ENCODE measurements at places on chromosomes 5 and 9.
A peak's percentile ranks its signal among the peaks of the same experiment; 100 is the strongest.

DNA sequence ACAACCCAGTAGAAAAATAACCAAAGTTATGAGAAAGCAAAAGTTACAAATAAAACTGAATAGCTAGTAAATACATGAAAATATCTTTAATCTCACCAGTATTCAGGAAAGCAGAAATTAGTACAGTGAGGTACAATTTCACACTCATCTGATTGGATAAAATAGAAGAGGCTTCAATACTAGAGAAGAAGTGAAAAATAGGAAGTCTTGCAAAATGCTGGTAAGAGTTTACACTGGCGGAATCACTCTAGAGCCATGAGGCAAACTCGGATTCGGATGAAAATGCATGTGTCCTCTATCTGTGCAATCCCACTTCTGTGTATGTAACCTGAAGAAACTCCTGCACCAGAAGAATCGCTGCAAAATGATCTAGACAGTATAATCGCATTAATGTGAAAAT is 128.9 kb downstream of the CCDC192 start:
- no peak for DNase-seq

DNA sequence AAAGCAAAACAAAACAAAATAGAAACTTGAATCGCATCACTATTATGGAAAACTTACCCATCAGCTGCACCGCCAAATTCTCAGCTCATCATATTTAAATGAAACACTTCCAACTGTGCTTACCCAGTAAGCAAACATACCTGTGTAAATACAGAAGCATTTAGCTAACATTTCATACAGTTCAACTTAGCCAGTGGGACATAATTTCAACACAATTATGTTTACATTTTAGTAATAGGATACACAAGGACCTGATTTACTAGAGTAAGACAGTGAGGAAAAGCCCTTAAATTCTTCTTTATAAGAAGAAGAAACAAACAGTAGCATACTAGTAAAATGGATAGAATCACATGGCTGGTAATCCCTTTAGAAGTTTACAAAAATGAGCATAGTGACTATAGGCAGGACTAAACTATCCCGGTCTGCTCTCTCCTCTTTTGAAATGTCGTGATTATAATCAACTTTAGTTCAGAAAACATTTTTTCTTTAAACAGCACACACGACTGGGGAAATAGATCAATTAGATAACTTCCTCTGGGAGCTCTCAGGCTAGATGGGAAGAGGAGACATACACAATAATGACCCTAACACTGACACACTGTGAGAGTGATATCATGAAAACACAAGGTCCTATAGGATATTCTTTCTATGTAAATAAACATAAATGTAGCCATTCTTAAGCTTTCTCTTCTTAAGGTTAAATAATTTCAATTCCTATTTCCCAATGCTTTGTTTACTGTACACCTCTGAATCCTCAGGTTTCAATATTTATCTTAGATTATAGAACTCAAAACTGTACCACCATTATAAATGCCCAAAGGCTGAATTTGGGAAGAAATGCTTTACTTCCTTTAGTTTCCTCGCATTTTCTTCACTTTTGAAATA is 15.9 kb upstream of the CDC20B start:
- no peak for DNase-seq

GRCh38 chr5:84306601-84307000 is 78.1 kb downstream of the EDIL3 start:
- no peak for DNase-seq

DNA sequence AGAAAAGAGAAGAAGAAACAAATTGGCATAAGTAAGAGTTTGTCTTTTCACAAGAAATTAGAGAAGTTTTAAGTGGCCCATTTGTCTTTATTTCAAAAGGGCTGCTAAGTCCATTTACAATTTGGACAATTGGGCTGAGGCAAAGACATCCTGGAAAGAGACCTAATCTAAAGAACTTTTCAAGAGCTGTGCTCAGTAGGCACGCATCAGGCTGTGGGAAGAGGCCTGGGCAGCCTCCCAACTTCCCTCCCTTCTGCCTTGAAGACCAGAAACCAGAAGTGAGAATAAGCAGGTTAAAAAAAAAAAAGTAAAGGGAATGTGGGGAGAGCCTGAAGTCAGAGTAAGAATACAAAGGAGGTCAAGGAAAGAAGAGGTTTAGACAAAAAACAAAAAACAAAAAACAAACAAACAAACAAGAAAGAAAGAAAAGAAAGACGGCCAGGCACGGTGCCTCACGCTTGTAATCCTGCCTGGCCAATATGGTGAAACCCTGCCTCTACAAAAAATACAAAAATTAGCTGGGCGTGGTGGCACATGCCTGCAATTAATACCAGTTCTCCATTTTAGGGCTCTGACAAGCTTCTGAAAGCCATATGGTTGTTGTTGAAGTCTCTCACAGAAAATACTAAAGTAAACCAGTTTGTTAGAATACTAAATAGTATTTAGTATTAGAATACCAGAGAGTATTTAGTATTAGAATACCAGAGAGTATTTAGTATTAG is 48.0 kb upstream of the CEP78 start:
- DNase-seq = no peak

- no peak for DNase-seq
These were observed 49.0 kb upstream of the CKMT2 start for GRCh38 chr5:81183811-81184748.

- DNase-seq = no peak
These were observed 307.0 kb upstream of the TLE4 start for GRCh38 chr9:79264511-79265355.

DNA sequence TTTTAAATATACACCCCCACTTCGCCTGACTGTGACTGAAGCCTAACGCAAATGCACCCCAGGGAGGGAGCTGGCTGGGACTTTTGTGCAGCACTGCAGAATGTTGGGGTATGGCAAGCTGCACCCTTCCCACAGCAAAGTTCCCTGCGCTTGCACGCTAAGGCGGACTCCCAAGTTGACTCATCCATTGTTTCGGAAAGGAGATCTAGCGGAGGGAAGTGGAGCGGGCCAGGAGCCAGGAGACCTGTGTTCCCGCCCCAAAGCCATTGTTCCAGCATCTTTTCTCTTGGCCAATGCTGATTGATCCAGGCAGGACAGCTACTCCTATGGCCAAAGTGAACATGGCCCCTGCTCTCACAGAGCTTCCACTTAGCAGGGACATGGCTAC is 202.9 kb downstream of the AOPEP start:
- DNase-seq = no peak

- DNase-seq = no peak
These were observed 98.9 kb downstream of the DAB2IP start for GRCh38 chr9:121750259-121750714.

GRCh38 chr5:168788107-168788506 is 208.9 kb upstream of the PANK3 start:
- no peak for DNase-seq

GRCh38 chr9:35944173-35944572 is 13.8 kb downstream of the OR2S2 start:
- DNase-seq = no peak

DNA sequence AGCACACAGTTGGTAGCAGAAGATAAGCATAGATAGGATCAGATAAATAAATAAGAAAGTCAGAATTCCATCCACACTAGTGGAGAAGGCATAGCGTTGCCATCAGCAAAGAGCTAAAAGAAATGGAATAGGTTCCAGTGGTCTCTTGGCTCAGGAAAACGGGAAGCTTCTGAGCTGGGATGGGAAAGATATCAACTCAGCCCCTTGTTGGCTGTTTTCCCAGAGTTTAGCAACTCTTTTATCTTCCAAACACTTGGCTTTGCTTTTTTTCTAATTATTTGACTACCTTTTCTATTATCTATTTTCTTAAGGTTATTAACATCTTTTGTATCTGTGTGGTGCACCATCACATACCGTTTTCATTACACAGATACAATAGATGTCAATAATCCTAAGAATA is 445.7 kb upstream of the TRPC7 start:
- no peak for DNase-seq

GRCh38 chr5:134541736-134542376 is 16.4 kb downstream of the JADE2 start:
- DNase-seq = no peak

DNA sequence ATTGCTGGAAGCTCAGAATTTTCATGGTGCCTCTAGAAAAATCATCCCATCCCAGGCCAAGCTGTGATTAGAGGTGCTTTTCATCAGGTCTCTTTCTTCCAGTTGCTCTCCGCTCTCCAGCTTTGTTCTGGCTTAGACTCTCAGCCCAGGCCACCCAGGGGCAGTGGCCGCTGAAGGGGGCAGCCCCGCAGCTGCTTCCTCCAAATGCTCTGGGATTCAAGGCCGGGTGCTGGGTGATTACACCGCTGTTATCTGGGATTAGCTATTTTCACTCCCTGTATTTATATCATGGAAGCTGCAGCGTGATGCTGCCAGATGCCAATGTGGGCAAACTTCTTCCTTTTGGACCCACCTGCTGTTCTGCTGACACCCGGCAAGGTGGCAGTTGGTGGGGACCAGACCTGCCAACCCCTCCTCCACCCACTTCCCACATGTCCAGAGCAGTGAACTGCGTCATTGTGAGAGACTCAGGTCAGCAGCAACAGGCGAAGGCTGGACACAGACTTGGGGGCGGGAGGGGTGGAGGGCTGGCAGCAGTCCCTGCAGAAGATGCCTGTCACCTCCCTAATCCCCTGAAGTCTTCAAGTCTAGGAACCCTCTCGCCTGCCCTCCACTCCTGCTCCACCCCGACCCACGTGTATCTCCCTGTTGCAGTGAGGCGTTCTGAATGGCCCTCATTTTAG is 33.9 kb upstream of the NKX2-5 start:
- DNase-seq = no peak

DNA sequence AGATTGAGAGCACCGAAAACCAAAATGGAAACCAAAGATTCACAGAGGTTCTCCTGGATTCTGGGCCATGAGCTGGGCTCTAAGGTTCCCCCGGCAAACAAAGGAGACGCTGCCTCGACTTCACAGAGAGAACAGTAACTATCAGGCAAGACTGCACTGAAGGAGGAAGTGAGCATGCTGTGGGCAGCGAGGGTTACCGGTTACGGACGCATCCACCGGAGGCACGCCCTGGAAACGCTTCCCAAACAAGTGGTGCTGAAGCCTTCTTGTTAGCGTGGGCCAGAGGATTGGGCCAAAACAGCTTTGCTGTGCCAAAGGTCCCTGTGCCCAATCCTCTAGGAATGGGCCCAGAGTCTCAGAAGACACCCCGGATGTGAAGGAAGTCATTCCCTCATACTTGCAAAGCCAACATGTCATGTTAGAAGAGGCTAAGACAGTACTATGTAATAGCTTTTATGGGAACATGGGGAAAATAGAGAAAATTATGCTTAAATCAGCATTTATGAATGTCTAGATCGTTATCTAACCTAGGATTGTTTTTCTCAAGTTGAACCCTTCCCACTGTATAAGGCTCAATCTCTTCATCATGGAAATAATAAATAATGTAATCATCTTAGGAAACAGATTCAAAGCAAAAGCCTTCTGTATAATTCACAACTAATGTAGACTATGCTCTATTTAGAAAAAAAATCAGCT is 145.4 kb downstream of the GABBR2 start:
- DNase-seq = no peak

DNA sequence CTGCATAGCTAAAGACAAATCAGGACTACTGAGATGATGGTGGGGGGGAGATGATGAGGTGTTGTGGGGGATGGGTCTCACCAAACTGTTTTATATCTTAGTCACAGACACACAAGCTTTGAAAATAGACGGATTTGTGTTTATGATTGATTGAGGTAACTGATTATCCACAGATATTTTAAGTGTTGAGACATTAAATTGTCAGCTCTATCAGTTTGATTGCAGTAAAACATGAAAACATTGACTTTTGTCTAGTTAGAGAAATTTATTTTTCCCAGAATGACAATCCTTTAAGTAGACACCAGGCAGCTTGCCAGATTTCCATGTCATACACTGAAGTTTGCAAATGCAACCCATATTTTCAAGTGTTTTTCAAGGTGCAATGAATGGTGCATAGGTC is 149.8 kb downstream of the NR2F1-AS1 start:
- DNase-seq = no peak

GRCh38 chr5:60668686-60669304 is 31.2 kb downstream of the DEPDC1B start:
- DNase-seq = peak; percentile 14

- DNase-seq = no peak
These were observed 362.5 kb upstream of the CCNH start for GRCh38 chr5:87775228-87775627.

- DNase-seq = no peak
These were observed 151.7 kb downstream of the PRELID2 start for GRCh38 chr5:145683431-145683830.

- no peak for DNase-seq
These were observed 389.5 kb downstream of the KIF4B start for GRCh38 chr5:155402927-155403640.

Measured in GDM1 (cell line).